Right forelimb (tissue), 1 donor: ENCODE measurements at places on chromosomes 2 and 18.

DNA sequence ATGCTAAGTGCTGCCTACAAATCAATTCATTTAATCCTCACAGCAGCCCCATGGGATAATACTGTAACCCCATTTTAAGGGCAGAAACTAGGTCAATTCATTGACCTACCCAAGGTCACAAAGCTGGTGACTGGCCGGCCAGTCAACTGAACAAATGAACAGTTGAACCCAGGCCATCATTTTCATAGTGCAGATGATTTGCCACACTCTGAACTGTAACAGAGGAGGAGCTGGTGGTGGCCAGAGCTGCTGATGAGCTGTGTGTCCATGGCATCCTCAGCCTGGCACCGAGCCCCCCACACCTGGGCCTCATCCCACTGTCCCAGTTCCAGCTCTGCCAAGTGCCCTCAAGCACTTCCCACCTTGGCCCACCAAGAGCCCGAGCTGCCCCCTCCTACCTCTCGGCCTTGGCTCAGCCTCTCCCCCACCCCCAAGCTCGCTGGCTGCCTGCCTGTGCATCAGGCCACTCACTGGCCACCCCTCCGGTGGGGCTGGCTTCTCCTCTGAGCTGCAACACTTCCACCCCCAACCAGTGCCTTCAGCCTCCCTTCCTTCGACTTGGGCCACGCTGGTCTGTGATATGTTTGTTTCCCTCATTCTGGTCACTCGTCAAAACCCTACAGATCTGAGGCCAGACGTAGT lies 58.4 kb downstream of the ATOH8 start:
- DNase-seq, result no peak

DNA sequence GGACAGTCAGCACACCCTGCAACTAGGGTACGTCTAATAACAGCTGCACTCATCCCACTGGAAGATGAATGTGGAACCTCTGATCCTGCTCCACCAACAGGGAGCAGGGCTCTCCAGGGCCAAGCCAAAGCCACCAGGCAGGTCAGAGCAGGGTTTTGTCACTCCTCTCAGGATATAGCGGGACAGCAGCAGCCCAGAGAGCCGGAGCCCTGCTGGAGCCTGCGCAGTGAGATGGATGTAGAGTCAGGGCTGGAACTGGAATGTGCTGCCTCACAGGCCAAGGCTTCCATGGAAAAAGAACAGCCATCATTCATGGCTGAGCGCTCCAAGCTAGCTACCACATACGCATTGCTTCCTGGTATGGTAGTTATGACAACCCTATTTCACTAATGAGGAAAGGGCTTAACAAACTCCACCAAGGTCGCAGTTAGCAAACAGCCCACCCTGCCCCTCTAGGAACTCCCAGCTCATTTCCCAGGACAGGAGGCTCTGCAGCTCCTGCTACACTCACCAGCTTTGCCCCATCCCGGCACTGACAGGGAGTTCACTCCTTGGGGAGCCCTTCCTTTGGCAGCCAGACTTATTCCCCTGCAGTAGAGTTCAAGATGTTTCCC lies 85.2 kb downstream of the HS1BP3 start:
- no peak for DNase-seq

- DNase-seq, result no peak
Observed at GRCh38 chr2:222572264-222572721, 83.6 kb downstream of the FARSB start.

DNA sequence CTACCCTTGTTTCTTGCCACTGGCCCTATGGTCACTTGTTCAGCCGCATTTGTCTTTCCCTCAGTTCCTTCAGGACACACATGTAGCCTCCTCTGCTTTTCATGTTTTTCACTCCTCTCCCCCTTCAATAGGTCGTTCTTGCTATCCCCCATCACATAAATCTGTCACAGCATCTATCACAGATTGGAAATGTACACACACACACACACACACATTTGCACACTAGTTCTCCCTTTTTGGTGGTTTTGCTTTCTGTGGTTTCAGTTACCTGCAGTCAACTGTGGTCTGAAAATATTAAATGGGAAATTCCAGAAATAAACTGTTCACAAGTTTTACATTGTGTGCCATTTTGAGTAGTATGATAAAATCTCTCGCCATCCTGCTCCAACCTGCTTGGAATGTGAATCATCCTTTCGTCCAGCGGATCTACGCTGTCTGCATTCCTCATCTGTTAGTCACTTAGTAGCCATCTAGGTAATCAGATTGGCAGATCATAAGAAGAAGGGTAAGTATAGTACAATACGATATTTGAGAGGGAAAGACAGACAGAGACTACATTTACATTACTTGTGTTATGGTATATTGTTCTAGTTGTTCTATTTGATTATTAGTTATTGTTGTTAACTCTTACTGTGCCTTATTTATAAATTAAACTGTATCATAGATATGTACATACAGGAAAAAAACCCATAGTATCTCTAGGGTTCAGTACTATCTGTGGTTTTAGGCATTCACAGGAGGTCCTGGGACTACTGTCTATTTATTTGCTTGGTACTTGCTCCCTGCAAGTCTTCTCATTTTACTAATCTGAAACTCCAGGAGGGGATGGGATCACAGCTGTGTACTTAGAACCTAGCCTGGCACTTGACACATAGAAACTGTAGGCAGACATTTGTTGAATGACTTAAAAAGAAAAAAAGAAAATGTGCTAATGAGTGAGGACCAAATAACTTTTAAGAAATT lies 86.1 kb upstream of the PNPT1 start:
- no peak for DNase-seq

DNA sequence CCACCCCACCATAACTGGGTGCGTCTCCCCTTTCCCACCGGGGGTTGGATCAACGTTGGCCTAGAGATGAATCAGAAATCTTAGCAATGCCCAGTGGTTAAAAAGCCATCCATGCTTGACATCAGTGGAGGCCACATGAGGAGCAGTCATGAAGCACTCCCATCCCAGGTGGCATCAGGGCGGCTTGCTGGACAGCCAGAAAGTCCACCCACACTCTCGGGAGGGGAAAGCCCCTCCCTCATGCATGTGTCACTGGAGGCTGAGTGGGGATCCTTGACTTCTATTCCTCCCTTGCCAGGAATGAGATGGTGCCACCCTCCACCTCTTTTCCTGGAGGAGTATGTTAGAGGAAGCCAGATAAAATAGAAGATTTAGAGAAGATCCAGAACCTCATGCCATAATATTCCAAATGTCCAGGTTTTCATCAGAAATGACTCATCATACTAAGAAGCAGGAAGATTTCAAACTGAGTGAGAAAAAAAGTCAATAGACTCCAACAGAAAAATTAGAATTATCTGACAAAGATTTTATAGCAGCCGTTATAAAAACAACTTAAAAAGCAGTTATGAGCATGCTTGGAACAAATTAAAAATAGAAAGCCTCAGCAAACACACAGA lies 507.1 kb upstream of the ID2 start:
- no peak for DNase-seq

DNA sequence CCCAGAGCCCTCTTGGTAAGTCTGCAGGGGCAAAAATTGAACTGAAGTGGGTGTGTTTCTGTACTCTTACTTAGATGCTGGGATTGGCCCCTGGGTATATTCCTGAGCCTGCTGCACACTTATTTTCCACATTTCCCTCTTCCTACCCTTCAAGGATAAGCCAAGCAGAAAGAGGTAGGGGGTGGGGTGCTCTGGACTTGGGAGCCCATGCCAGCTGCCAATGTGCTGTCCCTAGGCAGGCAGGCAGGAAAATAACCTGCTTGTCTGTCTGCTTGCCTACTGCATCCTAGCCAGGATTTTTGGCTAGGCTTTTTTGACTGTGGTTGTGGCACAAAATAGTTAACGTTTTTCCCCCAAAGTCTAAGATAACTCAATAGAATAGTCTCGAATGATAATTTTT lies 234.3 kb downstream of the ALK start:
- DNase-seq, result no peak

DNA sequence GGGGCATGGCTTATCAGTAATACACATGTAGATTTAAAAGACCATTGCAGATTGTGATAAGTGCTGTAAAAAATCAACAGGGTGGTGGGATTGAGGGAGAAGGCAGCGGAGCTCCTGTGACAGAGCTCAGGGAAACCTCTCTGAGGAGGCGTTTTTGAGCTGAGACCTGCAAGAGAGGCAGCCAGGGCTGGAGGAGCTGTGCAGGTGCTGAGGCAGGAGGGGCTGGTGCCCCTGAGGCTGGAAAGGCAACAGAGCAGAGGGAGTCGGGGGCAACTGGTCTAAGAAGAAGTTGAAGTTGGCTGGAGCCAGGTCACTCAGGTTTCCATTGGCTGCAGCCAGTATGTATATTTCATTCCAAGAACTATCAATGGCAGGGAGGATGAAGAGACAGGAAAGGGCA lies 47.6 kb downstream of the KLHL29 start:
- DNase-seq, result peak; percentile 36

- no peak for DNase-seq
Observed at GRCh38 chr2:65159906-65160305, 30.0 kb upstream of the RAB1A start.

GRCh38 chr2:137700681-137701080 lies 263.6 kb upstream of the HNMT start:
- no peak for DNase-seq

DNA sequence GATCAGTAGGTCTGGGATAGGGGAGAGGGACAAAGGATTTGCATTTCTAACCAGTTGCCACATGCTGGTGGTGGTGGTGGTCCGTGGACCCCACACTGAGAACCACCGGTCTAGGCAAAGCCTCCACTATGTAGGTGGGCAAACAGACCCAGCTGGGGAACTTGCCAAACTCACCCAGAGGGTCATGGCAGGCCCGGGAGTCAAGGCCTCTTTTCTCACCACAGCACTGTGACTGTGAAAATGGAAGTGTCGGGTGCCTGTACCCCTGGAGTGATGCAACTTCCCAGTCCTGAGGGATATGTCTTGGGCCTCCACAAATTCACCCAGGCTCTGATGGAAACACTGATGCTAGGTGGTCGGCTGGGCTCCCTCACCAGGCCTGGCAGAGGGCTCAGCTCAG lies 101.2 kb upstream of the SMAD2 start:
- DNase-seq, result peak; percentile 38

DNA sequence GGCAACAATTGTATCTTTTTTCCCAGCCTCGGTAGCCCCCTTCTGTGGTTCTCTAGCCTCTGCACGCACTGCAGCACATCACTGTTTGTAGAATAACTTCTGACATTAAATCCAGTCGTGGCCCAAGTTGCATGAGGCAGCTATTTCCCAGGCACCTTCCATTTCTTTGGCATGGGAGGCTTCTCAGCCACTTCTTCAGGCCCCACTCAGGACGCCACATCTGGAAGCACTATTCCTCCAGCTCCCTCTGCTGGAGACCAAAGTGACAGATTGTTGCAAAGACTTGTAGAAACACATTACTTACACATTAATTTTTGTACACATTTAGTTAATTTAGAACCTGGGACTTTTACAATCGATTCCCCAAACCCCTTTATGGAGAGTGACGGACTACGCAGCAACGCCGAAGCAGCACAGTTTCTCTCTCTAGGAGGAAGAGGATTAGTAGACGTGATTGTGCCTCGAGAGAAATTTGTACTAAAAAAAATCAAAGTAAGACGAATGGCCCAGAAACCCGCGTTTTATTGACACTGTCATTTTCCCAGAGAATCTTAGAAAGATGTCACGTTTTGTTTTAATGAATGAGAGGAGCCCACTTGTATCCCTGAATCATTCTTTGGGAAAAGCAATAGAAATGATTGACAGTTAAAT lies 57.8 kb upstream of the RGPD5 start:
- DNase-seq, result peak; percentile 72

DNA sequence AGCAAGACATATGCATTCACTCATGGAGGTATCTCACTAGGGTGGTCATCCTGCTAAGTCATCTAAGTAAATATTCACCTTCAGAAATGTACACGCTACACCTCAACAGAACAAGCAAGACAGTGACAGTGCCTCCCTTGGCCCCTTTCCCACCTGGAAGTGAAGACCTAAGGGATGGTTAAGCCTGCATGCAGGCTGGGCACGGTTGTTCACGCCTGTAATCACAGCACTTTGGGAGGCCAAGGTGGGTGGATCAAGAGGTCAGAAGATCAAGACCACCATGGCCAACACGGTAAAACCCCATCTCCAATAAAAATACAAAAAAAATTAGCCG lies 4.4 kb downstream of the LIMS2 start:
- DNase-seq, result no peak
